ENCODE measurements at places on chromosomes 1 and 21.
A peak's percentile ranks its signal among the peaks of the same experiment; 100 is the strongest.

DNA sequence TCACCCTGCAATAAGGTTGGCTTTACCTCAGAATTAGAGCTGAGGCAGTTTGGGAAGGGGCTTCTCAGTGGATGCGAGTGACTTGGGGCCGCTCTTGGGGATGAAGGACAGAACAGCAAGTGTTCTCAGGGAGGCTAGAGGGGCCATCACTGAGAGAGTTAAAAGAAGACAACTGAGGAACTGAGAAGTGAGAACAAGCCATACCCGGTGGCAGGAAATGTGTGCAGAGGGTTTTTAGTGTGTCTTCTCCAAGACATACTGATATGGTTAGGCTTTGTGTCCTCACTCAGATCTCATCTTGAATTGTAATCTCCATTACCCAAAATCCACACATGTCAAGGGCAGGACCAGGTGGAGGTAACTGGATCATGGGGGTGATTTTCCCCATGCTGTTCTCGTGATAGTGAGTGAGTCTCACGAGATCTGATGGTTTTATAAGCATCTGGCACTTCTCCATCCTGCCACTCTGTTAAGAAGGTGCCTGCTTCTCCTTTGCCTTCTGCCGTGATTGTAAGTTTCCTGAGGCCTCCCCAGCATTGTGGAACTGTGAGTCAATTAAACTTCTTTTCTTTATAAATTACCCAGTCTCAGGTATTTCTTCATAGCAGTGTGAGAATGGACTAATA is 75.8 kb downstream of the PCBP3 start:
- no peak for DNase-seq

GRCh38 chr1:200029822-200030152 is 2.3 kb downstream of the NR5A2 start:
- DNase-seq = no peak

- peak; percentile 65 for DNase-seq
Observed at GRCh38 chr21:45128613-45129188, 54.3 kb downstream of the ADARB1 start.

GRCh38 chr1:162982364-162982763 is 86.8 kb upstream of the RGS4 start:
- no peak for DNase-seq

GRCh38 chr1:202249846-202250245 is 56.2 kb downstream of the LGR6 start:
- no peak for DNase-seq

DNA sequence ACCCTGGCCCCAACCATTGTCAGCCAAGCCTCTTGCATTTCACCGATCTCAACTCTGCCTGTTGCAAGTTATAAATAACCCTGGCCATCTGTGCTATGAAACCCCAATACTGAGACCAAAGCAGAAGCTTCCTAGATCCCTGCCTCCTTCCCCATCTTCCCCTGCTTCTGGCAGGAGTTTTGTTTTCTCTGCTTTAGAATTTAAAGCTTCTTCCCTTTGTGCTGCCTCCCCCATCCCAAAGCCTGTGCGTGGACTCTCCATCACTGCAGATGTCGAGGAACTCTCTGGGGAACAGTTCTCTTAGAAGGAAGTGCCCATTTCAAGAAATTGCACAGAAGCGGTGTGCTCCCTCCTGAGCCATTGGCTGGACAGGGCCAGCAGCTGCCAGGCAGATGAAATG is 17.4 kb upstream of the MYOG start:
- no peak for DNase-seq

- no peak for DNase-seq
Observed at GRCh38 chr1:93746021-93746812, 64.6 kb upstream of the BCAR3 start.

GRCh38 chr1:244654108-244655038 is 1.4 kb downstream of the DESI2 start:
- DNase-seq = no peak

DNA sequence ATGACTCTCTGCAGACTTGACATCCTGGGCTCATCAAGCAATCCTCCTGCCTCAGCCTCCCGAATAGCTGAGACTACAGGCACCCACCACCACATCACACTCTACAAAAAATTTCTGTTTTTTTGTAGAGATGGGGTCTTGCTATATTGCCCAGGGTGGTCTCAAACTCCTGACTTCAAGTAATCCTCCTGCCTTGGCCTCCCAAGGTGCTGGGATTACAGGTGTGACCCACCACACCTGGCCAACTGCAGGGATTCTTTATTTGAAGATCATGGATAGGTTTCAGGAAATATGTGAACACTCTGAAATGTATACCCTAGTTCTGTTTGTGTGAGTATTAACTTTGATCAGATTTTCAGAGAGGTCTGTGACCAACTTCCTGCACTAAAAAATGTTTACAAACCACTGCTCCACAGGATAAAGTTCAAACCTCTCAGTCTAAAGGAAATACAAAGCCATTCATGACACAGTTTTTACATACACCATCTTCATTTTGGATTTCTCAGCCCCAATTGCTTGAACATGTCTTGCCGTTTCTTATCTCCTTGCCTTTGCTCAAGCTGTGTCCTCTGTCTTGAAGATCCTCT is 252.3 kb upstream of the FGGY start:
- DNase-seq = no peak

DNA sequence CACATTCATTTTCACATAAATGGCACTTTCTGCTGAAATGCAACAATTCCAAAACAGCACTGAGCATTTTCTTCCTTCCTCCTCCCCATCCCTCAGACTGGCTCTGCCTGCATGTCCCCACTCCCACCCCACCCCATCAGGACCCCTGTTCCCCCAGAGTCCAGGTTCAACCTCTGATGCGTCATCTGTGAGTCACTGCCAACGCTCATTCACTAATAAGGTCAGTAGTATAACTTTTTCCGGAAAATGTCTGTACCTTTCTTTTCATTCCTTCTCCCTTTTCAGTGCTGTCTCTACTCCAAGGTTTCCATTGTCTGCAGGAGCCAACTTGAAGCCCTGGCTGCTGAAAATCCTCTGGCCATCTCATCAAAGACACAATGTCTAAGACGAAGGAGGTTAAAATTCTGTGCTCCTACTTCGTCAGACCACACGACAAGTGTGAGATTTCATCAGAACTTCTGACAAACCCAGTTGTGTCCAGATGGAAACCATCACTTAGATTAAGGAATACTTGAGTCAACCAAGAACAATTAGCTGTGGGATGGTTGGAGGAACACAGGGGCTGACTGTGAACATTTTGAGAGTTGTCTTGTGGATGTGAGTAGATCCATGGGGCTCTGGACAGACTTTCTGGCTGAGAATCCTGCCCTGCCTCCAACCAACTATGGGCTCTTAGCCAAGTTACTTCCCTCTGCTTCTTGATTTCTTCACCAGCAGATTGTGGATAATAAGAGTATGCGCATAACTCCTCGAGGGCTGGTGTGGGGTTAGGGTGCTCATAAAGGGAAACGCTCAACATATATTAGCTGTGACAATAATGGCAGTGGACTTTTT is 35.6 kb upstream of the UTS2 start:
- no peak for DNase-seq

DNA sequence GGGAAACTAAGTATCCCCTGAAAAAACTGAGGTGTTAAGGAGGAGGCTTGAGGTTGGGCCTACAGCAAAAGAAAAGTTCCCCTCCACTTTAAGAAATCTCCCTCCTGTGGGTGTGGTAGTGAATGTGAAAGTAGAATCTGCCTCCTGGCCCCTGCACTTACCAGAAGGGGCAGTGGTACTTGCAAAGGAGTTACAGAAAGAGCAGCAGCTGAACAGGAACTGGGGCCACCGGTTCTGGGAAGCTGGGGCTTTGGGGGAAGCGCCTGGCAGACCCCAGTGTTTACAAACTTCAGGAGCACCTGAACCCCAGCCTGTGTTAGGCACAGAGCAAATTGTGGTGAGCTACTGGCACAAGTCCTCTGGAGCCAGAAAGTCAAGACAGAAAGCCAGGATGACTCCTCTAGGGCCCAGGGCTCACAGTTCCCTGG is 250.2 kb upstream of the FGGY start:
- no peak for DNase-seq

DNA sequence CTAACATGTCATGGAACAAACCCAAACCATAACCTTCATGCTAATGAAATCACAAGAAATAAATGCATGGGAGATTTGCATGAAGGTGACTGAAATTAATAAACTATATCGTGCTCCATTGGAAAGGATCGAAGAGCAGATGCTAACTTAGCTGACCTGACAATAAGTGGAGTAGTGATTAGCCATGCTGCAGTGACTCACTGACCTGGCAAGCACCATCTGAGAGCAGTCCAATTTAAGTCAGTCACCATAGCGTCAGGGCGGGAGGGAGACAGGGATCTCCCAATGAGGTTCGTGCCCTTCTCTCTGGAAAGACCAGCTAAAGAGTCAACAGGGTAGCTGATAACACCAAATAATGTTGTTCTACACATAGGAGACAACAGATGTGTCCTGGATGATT is 21.5 kb downstream of the OLIG2 start:
- no peak for DNase-seq

DNA sequence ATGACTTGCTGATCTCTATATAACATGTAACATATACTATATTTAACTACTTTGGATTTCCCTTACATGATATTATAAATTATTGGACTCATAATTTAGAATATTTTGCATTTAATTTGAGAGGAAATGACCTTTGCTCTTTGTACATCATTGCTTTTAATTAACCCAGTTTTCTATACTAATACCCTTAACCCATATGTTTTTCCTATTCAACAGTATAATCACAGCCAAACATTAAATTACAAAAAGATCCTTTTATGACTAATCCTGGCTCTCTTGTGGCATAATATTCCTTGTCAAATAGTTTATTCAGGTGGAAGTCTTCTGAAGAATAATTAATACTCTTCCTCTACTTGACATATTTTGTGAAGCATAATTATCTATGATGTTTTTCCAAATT is 56.0 kb upstream of the GPR52 start:
- DNase-seq = no peak

- DNase-seq = no peak
Observed at GRCh38 chr1:117634631-117635030, 28.8 kb downstream of the TENT5C start.

DNA sequence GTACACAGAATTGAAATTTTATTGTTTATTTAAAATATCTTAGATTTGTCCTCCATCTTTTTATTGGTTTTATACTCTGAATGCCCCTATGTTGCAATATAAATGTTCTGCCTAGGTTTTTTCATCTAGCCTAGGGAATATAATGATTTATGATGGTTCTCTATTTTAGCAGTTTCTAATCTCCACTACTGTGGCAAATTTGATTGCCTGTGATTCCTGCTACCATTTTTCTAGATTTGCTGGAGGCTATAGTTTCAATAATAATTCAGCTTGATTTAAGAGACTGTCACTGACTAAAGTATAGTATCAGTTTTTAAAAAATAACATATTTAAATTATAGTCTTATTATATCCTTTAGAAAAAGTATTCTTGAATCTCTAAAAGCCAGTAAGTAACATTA is 90.5 kb downstream of the USP25 start:
- DNase-seq = no peak

DNA sequence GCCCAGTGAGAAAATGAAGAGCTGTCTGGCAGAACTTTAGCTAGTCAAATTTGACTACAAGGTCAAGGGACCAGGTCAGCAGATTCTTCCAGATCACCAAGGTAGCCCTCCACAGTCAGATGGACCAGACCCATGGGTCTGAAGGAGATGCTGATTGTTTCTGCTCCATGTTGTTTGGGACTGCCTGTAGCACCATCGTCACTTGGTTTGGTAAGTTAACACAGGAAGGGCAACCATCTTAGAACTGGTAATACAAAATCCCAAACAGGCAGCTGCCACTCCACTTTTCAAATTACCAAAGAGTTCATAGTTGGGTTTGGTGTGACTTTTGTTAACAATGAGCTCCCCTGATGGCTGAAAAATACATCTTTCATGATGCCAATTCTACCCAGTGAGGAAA is 9.0 kb downstream of the ITPKB start:
- DNase-seq = no peak

- no peak for DNase-seq
Observed at GRCh38 chr1:109274533-109275476, 8.1 kb downstream of the PSRC1 start.

GRCh38 chr1:17023573-17023972 is 11.8 kb upstream of the ATP13A2 start:
- DNase-seq = no peak

DNA sequence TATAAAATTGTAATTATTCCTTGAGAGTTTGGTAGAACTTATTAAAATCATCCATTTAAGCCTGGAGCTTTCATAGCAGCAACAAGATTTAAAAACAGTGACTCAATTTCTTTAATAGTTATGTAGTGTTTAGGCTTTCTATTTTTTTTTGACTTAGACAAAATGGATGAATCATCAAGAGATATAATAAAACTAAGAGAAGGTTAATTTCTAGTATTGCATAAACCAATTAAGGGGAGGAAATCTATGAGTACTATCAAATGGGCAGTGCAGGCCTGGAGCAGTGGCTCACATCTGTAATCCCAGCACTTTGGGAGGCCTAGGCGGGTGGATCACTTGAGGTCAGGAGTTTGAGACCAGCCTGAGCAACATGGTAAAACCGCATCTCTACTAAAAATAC is 416.3 kb upstream of the USP24 start:
- DNase-seq = no peak

DNA sequence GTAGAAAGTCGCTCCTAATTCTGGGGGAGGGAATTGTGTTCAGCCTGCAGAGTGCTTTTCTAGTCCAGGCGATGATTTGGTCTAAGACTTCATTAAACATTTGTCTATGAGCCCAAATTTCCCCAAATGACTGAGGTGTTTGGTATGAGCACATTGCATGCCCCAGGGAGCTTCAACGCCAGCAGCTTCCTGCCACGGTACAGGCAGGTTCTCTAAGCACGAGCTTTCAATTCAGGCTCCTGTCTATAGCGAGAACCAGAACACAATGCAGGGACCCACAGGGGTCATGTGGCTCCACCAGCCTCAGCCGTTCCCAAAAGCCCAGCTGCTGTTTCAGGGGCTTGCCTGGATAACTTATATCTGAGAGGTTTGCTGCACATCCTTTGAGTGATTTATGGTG is 34.1 kb upstream of the H6PD start:
- no peak for DNase-seq

- DNase-seq = no peak
Observed at GRCh38 chr1:21896652-21897532, 40.2 kb downstream of the HSPG2 start.

- DNase-seq = no peak
Observed at GRCh38 chr1:229842302-229843255, 216.5 kb downstream of the URB2 start.

GRCh38 chr1:53343831-53344668 is 16.2 kb upstream of the LRP8 start:
- no peak for DNase-seq

DNA sequence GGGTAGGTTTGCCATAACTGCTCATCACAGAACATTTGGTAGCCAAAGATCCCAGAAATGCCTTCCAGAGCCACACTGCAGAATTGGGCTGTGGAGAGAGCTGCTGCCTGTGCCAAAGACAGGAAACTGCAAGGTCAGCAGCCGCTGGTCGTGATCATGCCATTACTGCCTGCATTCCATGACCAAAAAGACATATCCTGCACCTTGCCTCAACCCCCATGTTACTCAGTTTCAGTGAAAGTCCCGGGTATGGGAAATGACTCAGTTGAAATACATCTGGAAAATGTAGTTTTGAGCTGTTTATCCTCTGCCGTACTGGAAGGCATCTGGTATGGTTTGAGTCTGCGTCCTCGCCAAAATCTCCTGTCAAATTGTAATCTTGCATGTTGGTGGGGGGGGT is 161.7 kb downstream of the FCRL5 start:
- no peak for DNase-seq
